ENCODE measurements at places on chromosomes 3 and 15.

- no peak for DNase-seq
These were observed 96.8 kb downstream of the OSBPL10 start for GRCh38 chr3:31884251-31884650.

DNA sequence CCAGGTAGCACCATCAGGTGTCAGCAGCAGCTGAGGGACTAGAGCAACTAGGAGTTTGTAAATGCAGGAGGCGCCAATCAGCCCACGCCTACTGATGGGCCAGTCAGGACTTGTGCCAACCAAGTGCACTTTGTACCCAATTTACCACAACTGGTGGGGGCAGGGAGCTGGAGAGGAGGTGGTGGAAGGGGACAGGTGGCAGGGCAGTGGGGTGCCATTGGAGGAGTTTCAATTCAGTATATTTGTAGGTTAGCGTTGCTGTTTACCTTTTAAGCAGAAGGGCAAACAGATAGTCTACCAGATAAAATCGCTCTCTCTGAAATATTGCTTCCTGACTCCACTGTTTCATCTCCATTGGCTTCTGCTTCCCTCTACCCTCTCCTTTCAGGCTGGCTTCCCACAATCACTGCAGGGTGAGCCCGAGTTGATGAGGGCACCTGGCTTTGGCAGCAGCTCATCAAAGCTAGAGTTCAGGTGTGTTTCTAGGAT is 75.7 kb downstream of the TRIM69 start:
- DNase-seq, result no peak

DNA sequence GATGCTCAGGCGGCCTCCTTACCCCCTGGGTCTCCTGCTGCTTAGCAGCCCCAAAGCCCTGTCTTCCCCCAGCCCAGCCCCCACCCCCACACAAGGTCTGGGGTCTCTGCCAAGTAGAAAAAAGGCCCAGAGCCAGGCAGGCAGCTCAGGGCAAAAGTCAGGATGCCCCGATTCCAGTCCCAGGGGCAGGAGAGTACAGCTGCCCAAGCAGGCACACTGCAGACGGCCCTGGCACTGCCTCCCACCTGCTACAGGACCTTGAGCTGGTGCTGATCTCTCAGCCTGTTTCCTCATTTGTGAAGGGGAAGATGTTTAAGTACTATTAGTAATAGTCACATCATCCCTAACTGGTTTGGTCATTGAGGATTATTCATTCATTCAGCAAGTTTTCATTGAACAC is 12.6 kb downstream of the TMEM43 start:
- no peak for DNase-seq

DNA sequence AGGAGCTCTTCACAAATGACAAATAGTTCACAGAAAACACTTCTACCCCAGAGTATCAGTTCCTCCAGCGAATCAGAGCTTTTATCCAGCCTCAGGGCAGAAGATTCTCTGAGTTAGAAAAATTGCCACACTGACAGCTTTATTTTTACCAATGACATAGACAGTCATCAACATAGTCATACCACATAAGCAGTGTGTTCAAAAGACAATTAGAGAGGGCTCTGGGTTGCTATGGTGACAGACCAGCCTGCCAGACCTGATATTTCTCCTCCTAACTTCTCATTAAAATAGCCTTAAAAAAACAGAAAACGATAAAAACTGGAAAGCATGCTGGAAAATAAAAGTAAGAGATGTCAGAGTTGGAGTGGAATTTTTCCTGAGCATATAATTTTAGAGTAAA is 45.9 kb upstream of the COL6A5 start:
- no peak for DNase-seq

- no peak for DNase-seq
These were observed 8.8 kb upstream of the TTBK2 start for GRCh38 chr15:42929306-42929848.

GRCh38 chr3:188353426-188353825 is 199.5 kb downstream of the LPP start:
- no peak for DNase-seq

- no peak for DNase-seq
These were observed 8.4 kb upstream of the CDC25A start for GRCh38 chr3:48196611-48197010.

Measured in M059J (cell line).